IMR-90 (cell line): ENCODE measurements at places on chromosomes 1 and 21.
A peak's percentile ranks its signal among the peaks of the same experiment; 100 is the strongest.

- no peaks in the 10 kb centered on the region for H3K4me1 ChIP-seq
- no peak for DNase-seq
- no peak overlapping the region for H3K4me3 ChIP-seq
- no peaks in the 10 kb centered on the region; the same call in 1 of the 2 replicates for H3K36me3 ChIP-seq
- no peaks in the 10 kb centered on the region for H3K27me3 ChIP-seq
Measured at GRCh38 chr1:50508040-50508586, 84.9 kb upstream of the DMRTA2 start.

DNA sequence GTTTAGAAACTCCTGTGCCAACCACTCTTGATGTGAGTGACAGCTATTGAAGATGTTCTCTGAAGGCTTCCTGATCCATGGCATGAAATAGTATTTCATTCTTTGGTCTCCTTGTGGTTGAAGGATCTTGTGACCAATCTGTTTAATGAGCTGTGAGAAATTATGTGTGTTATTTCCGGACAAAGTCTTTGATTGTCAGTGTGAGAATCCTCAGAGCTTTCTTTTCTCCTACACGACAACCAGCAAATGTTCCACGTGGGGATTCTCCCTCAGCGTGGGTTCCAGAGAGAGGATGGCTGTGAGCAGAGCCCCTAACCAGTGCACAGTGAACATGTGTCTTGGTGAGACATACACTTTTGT is 45.0 kb upstream of the HOOK1 start:
- 0 out of 2 replicates have a peak, but pooled peaks cover 2% of the 10 kb centered on the region for H3K4me1 ChIP-seq
- DNase-seq = no peak
- H3K27ac ChIP-seq = no peak overlapping the region
- no peaks in the 10 kb centered on the region for H3K36me3 ChIP-seq
- H3K27me3 ChIP-seq = no peaks in the 10 kb centered on the region

- H3K27me3 ChIP-seq = no peaks in the 10 kb centered on the region
- no peak overlapping the region for H3K4me3 ChIP-seq
- H3K36me3 ChIP-seq = no peaks in the 10 kb centered on the region
- no peak for DNase-seq
- no peak overlapping the region for H3K27ac ChIP-seq
Measured at GRCh38 chr21:28380241-28380640, 612.4 kb downstream of the LTN1 start.

GRCh38 chr1:156627313-156627880 is 8.2 kb downstream of the HAPLN2 start:
- H3K4me3 ChIP-seq = no peak overlapping the region
- H3K36me3 ChIP-seq = no peaks in the 10 kb centered on the region
- peaks cover 4% of the 10 kb centered on the region for H3K4me1 ChIP-seq

GRCh38 chr1:85363521-85363920 is 87.1 kb upstream of the BCL10 start:
- no peak for DNase-seq
- no peaks in the 10 kb centered on the region for H3K27me3 ChIP-seq
- H3K27ac ChIP-seq = no peak overlapping the region
- no peaks in the 10 kb centered on the region; the same call in 1 of the 2 replicates for H3K36me3 ChIP-seq
- H3K4me1 ChIP-seq = peaks cover 21% of the 10 kb centered on the region

DNA sequence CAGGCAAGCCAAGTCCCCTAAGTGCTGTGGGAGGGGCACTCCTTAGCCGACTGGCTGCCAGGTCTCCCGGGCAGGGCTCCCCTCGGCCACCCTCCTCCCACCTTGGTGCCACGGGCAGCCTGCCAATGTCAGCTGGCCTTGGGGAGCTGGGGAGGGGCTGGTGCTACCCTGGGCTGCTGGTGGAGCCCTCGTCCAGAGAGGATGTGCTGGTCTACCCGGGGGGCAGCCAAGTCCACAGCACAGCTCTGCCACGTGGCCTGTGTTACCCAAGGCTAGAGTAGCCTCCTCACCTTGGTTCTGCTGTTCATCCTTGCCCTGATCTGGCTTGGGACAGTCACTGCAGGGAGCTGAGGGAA is 42.9 kb downstream of the CRYAA start:
- no peak for DNase-seq
- no peak overlapping the region for H3K27ac ChIP-seq
- H3K36me3 ChIP-seq = no peaks in the 10 kb centered on the region
- H3K4me3 ChIP-seq = no peak overlapping the region
- H3K4me1 ChIP-seq = peaks cover 2% of the 10 kb centered on the region; the same call in 1 of the 2 replicates

GRCh38 chr1:115089420-115090185 is at the start of gene TSPAN2:
Gene TSPAN2 (minus strand): TSS chr1:115089503. CDS start chr1:115089432, 71 bp downstream.
- H3K27me3 ChIP-seq = no peaks in the 10 kb centered on the region; the same call in none of the 2 replicates
- peak within 1 kb of the TSS; percentile 67 for H3K27ac ChIP-seq
- H3K4me1 ChIP-seq = peaks cover 2% of the 10 kb centered on the region
- H3K36me3 ChIP-seq = no peaks in the 10 kb centered on the region

DNA sequence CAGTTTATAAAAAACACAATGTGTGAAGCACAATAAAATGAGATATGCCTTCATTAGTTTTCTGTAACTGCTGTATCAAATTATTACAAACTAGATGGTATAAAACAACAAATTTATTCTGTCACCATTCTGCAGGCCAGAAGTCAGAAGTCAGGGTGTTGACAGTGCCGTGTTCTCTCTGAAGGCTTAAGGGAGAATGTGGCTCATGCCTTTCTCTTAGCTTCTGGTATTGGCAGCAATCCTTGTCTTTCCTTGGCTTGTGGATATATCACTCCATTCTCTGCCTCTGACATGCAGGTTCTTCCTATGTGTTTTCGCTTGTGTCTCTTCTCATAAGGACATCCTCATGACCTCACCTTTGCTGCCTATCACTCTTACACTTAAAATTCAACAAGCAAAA is 10.1 kb downstream of the NEK7 start:
- DNase-seq = no peak
- H3K4me1 ChIP-seq = peaks cover 19% of the 10 kb centered on the region
- peaks cover 2% of the 10 kb centered on the region; the same call in 1 of the 2 replicates for H3K36me3 ChIP-seq
- no peaks in the 10 kb centered on the region for H3K27me3 ChIP-seq
- H3K4me3 ChIP-seq = no peak overlapping the region
- no peak overlapping the region for H3K27ac ChIP-seq
